ENCODE measurements at places on chromosomes 4 and X.

DNA sequence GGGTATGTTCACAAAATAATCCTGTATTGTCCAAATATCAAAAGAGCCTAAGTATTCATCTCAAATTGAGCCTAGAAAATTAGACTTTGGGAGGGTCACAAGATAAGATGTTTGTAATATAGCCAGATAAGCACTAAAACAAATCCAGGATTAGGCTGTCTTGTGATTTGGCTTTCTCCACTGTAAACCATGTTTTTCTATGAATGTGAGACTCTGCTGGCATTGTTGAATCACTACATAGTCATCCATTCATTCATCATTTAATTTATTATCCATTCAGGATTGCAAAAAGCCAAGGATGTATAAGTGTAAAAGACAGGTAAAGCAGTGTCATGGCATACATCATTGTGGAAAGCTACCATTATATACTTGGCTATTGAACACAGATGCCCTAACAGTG lies 148.0 kb downstream of the GRID2 start:
- no peak for DNase-seq

DNA sequence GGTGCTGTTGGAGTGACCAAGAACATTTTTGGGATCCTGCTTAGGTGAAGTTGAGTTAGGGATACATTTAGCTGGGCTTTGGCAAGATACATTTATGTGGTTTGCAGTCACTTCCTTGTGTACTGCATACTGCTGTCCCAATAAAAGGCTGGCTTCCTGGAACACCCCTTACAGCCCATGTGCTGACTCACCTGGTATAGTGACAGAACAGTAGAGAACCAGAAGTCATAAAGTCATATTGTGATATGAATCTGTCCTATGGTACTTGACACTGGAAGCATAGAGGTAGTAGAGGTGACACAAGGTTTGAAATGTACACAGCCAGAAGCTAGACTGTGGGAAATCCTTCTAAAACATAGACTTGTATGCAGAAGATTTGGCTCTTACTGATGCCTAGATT lies 55.3 kb upstream of the SLC25A43 start:
- DNase-seq = no peak

- no peak for DNase-seq
Measured at GRCh38 chr4:70197842-70198241, 2.3 kb downstream of the ODAM start.

DNA sequence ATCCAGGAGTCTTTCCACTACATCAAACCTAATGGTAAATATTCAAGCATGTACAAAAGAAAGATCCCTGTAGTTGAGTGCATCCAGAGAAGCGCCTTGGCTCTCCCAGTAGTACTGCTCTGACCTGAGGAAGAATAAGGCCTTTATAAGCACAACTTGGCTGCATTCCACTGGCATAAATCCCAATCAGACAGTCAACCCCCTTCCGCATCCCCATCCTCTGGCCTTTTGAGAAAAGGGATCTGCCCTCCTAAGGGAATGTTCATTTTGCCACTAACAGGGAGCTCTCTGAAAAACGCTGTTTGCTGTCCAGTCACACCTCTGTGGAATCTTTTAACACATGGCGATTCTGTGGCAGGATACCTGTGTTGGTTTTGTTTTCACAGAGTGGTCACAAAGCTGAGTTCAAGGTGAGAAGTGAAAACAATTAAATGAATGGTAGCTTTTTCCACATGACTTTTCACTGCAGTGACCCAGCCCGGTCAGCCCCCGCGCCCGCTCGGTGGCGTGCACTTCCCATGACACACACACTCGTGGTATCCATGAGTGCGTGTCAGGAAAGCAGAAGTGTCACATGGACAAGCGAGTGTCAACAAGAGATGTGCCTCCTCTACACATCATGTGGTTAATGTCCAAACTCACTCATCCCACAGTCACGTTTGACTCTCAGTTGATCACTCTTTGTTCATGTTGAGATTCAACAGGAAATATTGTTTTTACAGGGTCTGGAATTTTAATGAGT lies 112.2 kb upstream of the ENPP6 start:
- no peak for DNase-seq
